ENCODE measurements at places on chromosomes 6 and 20.
A peak's percentile ranks its signal among the peaks of the same experiment; 100 is the strongest.

DNA sequence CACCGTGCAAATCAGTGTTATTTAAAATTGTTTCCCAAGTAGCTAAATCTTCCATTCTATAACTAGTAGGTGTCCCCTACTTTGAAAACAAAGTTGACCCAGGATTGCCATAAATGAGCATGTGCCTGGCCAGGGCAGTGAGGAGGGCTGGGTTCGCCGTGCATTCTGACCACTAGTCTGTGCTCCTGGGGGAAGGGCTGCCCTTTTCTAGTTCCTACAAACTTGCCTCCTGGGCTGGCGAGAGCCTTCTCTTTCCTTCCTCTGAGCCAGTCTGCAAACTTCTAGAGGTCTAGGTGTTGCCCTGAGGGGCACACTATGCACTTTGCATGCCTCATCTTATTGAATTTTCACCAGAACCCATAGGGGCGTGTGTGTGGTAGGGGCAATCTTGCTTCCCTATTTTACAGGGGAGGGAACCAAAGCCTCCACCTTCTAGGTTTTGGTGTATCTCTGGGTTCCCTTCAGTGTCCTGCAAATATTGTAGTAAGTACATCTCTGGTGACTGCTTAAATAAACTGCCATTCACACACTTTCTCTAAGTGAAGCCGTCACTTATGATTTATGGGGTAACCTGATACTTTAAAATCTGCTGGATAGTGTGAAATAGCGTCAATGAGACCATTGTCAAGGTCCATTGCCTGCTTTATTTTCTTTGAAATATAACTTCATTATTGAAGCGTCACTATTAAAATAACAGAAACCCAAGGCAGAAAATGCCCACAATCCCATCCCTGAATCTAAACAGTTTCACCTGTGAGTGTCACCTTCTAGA is 42.2 kb downstream of the CDH26 start:
- DNase-seq = no peak

DNA sequence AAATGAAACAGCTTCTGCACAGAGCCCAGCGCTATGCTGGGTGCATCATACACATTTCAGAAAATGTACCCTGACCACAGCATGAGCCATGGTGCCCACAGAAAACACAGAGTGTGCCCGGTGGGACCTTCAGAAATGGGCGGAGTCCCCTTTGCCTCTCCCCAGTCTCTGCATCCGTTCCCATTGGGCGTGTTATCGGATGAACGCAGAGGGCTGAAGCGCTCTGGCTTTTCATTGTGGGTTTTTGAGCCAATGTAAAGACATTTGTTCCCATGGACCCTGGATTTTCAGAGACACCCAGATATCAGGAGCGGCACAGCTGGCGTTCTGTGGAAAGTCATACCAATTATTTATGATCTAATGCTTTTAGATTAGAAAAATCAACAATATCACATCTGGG is 99.8 kb downstream of the DACT2 start:
- DNase-seq = no peak

GRCh38 chr6:11921017-11921438 is 91.1 kb upstream of the HIVEP1 start:
- no peak for DNase-seq

DNA sequence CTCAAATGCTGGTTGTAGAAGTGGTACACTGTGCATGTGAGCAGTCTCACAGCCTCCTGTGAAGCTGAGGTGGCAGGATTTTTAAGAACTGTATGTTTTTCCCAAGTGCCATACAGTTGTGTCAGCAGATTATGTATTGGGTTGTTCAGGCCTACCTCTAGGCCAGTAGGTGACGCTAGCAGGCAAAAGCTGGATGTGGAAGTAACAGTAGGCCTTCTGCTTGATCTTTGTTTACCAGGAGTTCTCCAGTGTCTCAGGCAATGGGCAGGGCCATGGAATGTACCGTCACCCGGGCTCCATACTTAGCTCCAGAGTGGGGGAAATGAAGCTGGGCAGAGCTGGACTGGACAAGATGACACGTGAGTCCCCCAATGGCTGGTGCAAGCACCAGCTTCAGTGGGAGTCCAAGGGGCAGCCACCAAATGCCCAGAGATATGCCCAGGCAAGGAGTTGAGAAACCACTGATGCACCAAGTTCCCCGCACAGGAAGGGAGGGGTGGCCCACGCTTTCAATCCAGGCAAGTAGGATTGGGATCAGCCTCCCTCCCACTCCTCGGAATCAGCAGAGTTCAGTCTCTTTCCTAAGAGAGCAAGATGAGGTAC is 289.7 kb downstream of the HTR1B start:
- DNase-seq = no peak

GRCh38 chr20:58384821-58385220 is 4.2 kb upstream of the VAPB start:
- DNase-seq = no peak

DNA sequence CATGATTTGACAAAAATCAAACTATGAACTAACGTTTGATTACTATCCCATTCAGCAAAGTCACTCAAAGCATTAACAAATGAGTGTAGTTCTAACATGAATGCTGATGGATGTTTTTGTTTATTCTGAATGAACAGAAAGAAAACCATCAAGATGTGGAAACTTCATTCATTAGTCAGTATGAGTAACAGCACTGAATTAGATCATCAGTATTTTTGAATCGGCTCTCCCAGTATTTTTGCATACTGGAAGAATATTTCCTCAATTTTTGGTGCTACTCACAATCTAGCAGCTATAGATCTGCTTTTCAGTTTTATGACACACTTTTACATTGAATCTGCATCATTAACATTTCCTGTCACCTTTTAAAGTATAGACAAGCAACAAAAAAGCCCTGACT is 63.8 kb upstream of the CD83 start:
- no peak for DNase-seq

DNA sequence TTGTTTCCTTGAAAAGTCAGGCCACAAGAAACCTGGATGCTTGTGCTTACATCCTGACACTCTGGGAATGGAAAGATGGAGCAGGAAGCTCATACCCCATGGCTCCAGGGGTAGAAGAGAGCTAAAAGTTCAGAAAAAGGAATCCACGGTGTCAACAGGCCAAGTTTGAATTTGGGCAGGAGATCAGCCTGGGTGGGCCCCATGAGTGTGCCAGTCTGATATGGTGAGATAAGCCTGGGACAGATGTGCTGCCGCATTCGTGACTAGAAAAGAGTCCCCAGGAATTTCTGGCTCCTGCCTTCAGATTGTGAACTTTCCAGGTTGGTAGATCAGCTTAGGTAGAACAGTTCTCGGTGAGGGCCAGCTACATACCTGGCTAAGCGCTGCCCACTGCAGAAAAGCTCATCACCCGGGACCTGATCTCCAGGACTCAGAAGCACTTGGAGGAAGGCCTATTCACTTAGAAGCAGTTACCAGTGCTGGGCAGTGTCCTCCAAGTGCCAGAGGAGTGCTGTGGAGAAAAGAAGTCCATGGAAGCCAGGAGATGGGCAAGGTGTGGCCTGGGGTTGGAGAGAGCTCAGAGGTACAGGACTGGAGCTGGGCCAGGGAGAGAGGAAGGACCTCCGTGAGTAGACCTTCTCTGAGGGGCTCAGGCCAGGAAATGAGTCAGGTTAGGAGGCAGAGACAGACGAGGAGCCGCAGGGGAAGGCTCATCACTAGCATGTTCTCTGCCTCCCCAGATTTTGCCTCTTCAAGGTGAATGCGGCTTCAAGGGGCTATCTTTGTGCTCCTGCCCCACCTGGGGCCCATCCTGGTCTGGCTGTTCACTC is at the start of gene TSPO2:
TSS of gene TSPO2 (plus strand) at position 242 of the 830 bp plus-strand sequence. CDS start at position 761, 519 bp downstream.
- DNase-seq = no peak

GRCh38 chr6:47478233-47479139 is 897 bp downstream of the CD2AP start:
- peak; percentile 6 for DNase-seq

- DNase-seq = no peak
Observed at GRCh38 chr6:155100087-155100486, 105.0 kb downstream of the TIAM2 start.

DNA sequence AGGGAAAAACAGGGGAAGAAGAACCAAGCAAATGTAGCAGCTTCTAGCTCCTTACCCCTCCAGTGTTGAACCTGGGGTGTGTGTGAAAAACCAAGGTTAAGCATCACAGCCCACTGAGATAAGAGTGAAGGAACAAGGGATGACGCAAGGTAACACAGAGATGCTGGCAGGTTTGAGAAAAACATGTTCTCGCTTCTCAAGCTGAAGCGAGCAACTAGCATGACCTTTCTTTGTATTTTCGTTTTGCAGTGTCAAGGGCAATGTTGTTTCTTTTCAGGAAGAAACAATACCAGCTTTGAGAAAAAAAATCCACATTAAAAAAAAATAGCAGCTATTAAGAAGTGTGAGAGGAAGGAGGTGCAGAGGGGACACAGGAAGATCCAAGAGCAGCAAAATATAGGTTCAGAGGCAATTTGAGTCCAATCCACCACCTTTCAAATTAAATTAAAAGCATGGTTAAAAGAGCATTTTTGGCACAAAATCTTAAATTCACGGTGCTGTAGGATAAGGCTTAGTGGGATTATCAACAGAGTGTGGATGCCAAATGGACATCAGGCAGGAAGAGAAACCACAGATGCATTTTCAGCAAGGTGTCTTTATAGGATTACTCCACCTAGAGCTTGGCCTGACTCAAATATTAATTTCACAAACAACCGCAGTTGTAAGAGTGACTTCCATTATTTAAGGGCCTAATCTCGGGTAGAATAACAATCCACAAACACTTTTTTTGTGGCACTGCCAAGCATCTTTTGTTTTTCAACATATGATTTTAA is 70.9 kb downstream of the SYNE1 start:
- no peak for DNase-seq

- DNase-seq = no peak
Observed at GRCh38 chr6:136371959-136372358, 82.3 kb upstream of the BCLAF1 start.

DNA sequence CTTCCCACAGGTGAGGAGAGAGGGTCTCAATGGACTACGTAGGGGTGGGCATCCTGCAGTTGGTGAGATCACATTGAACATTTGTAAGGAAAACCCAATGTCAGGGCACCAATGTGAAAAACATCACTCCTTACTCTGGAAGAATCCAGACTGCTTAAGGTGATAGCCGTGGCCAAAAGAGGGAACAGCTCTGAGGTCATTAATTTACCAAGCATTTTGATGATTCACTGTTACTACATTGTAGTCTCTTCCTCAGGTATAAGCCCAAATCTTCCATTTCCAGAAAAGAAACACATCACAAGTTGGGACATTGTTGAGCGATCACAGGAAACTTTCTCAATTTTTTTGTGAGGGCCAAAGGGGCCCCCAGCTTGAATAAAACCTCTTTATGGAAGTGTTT is 61.1 kb upstream of the SPTLC3 start:
- no peak for DNase-seq

GRCh38 chr6:34315780-34316179 is 67.0 kb upstream of the SMIM29 start:
- no peak for DNase-seq

DNA sequence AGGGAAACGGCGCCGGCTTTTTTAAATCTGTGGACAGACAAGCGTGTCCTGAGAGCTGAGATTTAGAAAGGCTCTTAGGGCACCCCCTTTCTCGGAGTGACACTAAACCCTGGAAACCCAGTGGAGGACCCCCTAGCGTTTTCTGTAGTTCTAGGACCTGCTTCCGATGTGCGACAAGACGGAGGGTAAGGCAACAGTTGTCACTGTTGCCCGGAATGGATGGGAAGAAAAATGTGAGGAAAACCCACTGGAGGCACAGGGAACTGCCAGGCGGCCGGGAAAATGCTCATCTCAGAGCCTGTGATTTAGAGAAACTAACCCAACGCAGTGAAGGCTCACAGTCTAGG is 551 bp upstream of the ATP5F1E start:
- no peak for DNase-seq

DNA sequence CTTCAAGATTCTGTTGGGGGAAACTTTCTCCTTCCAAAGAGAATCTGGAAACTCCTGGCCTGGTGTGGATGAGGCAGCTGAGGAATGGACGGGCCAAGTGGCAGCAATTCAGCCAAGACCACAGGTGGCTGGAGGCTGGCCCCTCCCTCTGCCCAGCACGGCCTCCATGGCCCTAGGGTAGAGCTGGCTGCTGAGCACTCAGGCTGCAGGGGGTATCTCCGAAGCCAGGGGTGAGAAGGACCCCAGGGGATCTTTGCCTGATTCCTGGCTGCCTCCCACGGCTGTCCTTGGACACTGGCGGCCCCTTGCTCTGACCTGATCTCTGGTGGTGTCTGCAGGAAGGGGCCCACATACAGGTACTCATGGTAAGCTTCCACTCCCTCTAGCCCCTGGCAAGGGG is 39.0 kb downstream of the GRM4 start:
- DNase-seq = no peak

- no peak for DNase-seq
Observed at GRCh38 chr6:45606831-45607400, 229.2 kb upstream of the SUPT3H start.
